Jurkat, Clone E6-1 (cell line): ENCODE measurements at places on chromosomes 1 and 21.

- no peak for DNase-seq
Measured at GRCh38 chr1:13826009-13826408, 126.0 kb downstream of the PRDM2 start.

GRCh38 chr1:246679794-246680177 lies 44.4 kb upstream of the SCCPDH start:
- no peak for DNase-seq

DNA sequence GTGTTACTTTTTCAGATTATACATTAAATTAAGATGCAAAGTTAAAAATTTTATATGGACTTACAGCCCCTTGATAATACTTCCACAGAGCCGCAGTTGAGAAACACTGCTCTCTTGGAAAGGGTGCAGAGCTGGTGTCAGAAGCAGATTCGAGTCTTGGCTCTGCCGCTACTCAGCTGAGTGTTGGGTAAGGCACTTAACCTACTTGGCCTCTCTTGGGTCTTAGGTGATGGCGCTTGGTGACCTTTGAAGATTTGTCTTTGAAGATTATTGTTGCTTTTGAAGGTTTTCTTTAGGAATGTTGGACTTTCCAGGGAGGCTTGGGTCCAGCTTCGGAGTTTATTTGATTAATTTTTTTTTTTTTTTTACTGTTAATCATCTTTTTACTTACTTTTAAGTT lies 48.5 kb downstream of the CAMTA1 start:
- DNase-seq = no peak

- no peak for DNase-seq
Measured at GRCh38 chr1:201376107-201376463, 1.4 kb downstream of the TNNT2 start.

DNA sequence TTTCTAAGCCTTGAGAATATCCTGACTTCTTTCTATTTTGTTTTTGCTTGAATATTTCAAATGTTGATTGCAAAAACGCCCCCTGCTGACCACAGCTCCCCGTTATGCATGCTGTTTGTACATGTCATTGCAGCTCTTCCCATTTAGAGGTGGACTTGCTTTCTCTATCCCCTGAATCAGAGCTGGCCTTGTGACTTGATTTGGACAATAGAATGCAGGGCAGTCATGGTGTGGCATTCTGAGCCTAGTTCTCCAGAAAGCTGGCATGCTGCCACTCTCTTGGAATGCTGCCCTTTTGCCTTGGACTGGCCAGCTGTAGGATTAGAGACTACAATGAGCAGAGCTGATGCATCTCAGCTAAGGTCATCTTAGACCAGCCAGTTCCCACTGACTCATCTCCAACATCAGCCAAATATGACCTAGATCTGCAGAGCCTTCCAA lies 1561.5 kb downstream of the MRPL39 start:
- DNase-seq = peak; percentile 28

DNA sequence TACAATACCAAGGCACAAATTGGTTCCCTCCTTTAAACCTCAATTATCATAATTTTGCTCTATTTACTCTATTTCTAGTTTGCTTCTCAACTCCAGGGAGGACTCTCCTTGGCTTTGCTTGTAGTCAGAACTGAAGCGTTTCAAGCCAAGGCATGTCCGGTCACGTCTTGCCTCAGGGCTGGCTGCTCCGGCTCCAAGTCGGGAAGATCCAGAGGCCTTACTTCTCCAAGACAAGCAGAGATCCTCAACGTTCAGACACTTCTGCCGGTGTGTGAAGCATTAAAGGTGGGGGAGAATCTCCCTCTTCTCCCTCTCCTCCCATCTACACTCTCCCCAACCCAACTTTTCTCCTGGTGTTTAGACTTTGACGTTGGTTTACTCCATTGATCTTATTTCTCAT lies 7.2 kb upstream of the HHAT start:
- DNase-seq = no peak

DNA sequence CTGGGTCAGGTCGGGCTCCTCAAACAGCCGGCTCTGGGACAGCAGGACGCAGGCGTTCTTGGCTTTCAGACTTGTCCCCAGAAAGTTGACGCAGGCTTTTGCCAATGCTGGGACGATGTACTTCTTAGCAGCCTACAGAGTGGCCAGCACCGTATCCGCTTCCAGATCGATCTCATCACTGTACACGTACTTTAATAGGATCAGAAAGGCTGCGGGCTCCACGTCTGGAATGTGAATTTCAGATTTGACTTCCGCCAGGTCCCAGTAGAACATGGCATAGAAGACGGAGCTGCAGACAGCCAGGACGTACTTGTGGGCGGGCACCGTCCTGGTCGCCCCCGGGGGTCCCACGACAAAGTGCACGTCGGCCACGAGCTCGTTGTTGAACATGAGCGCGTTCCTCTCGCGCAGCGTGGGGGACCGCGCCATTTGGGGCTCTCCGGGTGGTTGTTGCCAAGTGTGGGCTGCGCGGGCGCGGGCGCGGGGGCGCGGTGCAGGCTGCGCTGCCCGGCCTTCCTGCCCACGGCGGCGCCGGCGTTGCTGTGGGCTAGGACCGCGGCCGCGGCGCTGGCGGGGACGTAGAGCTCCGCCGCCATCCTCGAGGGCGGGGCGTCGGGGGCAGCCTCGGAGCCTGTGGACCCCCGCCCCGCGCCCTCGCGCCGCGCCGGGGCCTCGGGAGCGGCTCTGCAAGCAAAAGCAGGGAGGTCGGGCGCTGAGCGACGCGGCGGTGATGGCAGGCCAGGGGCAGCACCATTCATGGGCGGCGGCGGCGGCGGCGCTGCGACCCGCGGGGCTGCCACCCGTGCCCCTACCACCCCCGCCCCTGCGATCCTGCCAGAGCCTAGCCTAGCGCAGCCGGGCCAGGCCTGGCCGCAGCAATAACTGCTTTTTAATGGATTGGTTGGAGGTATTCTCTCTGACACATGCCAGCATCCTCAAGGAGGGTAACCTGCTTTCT lies 10.6 kb downstream of the CNR2 start:
- no peak for DNase-seq

GRCh38 chr1:212544110-212544509 lies 64.5 kb upstream of the ATF3 start:
- DNase-seq = no peak

GRCh38 chr1:116948046-116948445 lies 38.3 kb downstream of the PTGFRN start:
- DNase-seq = no peak

DNA sequence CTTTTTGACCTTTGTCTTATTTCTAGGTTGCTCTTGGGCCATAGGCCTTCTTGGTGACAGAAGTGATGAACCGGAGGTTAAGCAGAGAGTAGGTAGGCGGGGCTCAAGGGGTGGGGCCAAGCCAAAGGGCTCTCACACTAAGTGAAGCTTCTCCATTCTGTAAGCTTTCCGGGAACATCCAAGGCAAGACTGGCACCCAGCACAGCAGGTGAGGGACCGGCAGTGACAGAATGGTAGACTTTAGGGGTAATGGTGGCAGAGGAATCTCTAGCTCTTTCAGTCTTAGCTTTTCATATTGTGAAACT lies at the start of gene TNFAIP8L2:
Gene TNFAIP8L2, plus strand, starts transcription at position 135 of the 305 bp plus-strand sequence. CDS start 2,049 bp downstream, outside the sequence.
- DNase-seq = peak; percentile 41

GRCh38 chr1:199859491-199859933 lies 168.0 kb upstream of the NR5A2 start:
- DNase-seq = no peak

- no peak for DNase-seq
Measured at GRCh38 chr1:18866314-18866713, 6.9 kb upstream of the TAS1R2 start.

DNA sequence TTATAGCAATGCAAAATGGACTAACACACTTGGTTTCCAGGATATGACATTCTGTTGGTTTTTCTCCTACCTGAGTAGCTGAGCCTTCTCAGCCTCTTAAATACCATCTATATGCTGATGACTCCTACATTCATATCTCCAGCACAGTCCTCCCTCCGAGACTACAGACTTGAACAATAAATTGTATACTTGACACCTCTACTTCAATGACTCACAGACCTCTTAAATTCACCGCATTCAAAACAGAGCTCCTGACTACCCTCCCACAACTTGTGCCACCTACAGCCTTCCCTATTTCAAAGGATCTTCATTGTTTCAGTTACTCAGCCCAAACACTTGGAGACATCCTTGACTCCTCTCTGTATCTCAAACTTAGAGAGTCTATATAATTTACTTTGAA lies 66.8 kb upstream of the ASB17 start:
- no peak for DNase-seq

DNA sequence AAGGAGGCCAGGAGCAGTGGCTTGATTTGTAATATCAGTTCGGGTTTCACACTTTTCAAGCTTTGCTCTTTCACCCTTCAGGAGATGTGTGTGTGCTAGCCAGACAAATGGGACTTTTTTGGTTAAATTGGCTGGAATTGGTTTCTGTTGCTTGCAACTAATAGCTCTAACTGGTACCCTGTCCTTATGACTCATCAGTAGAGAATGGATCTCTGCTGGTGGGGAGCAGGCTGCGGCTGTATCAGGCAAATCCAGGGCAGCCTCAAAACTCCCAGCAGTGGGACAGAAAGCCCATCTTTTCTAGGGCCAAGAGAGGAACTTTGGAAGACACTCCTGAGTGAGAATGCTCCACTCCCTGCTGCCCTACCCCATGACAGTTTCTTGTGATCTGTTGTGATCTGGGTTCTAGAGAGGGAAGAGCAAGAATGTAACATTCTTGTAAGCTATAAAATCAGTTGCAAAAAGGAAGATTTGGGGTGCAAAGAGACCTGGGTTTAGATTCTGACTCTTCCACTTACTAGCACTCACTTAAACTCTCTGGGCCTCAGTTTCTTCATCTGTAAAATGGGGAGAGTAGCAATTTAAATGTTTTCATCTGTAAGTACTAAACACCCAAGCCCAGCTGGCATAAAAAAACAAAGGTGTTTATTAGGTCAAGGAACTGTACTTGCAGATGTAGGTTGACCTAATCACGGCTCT lies 257.0 kb upstream of the TMEM51 start:
- no peak for DNase-seq

GRCh38 chr1:223726380-223727001 lies 14.2 kb downstream of the CAPN2 start:
- DNase-seq = peak; percentile 17

GRCh38 chr1:162004441-162004950 lies 19.2 kb downstream of the OLFML2B start:
- peak; percentile 77 for DNase-seq

- DNase-seq = peak; percentile 17
Measured at GRCh38 chr21:28781602-28782276, 210.9 kb downstream of the LTN1 start.

GRCh38 chr1:156115514-156116374 lies 1.2 kb downstream of the LMNA start:
- no peak for DNase-seq

DNA sequence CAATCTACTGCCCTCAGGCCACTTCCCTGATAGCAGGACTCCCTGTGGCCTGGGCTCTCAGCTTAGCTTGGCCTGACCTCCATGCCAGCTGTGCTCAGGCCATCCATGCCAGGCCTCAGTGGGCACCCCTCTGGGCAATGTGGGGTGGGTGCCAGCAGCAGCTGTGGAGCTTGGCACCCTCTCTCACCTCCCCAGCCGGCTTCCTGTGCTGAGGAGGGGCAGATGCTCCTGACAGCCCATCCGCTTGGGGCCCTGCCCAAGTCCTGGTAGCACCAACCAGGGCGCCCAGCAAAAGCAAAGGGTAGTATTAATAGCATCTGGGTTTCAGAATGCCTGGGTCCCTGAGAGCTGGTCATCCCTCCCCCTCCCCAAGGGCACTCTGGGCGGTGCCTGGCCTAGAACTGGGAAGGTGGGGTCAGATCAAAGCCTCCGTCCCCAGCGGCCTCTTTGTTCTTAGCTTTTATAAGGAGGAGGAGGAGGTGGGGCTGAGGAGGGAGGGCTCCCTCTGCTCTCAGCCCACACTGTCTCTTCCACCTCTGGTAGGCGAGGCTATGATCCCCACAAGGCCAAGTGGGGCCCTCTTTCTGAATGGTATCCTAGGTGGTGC lies 6.1 kb downstream of the EFNA4 start:
- DNase-seq = no peak

- no peak for DNase-seq
Measured at GRCh38 chr1:109383854-109384253, 13.9 kb downstream of the SORT1 start.

- no peak for DNase-seq
Measured at GRCh38 chr21:20030390-20030789, 967.8 kb upstream of the NCAM2 start.

DNA sequence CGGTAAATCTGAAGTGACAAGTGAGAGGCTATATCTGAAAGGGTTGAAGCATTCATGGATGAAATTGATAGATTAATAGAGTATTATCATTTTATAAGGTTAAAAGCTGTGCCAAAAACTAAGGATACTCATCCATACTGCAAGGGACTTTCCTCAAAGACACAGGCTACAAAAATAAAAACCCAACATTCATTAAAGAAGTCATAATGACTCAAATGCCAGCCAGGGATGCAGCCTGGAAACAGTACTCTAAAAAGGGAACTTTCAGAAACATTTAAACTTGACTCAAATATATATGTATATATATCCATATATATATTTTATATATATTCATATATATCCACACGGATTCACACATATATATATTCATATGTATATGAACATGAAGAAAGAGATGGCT lies 1.1 kb upstream of the TIAM1 start:
- no peak for DNase-seq
